ENCODE measurements at places on chromosomes 2 and 18.
A peak's percentile ranks its signal among the peaks of the same experiment; 100 is the strongest.

GRCh38 chr18:3679241-3679640 lies 229.3 kb downstream of the TGIF1 start:
- DNase-seq: no peak

DNA sequence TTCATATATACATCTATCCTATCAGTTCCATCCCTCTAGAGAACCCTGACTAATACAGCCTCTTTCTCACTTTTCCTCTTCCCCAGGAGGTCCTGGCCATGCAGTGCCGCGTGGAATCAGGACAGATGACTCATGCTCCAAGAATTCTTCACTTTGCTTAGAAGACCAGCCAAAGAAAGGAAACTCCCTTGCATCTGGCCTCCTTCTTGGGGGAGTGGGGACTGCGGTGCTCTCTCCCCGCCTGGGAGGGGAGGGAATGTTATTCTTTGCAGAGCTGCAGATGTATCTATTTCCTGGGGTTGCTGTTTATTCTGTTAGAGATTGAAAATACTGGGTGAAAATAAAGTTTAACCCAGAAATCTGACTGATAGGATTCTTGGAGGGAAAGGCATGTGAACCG lies 111.5 kb upstream of the SH3BP4 start:
- peak; percentile 59 for DNase-seq

DNA sequence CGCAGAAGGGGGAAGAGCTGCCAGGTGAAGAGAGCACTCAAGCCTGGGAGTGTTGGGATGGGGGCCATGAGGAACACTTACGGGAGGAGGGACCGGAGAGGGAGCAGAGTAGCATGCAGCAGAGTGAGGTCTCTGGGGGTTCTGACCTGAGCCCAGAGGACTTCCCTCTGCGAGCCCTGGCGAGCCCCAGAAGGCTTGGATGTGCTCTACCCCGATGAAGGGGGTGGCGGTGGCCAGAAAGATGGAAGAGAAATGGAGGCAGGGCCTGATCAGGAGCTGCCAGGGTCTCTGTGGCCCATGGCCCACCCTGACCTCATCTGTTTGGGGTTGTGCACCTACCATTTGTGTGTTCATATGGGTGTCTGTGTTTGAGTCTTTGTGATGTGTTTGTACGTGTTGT lies 42.0 kb downstream of the CROCC2 start:
- DNase-seq: no peak

DNA sequence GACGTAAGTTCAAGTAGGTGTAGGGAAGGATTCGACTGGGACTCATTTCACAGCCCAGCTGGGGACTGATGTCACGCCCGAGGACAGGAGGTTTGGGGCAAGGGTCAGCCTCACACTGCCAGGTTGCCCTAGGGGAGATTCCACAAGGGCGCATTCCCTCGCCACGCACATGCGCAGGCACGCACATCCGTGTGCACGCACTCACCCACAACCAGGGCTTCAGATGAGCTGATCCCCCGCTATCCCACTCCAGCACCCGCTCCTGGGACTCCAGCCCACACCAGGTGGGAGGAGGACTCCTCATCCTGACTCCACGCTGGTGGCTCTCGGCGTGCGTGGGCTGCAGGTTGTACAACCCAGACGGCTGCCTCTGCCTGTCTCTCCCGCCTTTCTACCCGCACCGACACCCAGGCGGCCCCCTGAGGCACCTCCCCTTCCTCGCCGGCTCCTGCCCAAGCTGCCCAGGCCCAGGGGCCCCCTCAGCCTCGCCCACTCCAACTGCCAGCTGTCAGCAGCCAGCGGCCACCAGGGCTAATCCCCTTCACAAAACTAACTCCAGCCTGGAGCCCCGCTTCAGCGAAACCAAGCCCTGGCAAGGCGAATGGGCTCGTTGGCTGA lies 47.8 kb upstream of the FOSL2 start:
- DNase-seq: peak; percentile 34

- no peak for DNase-seq
Measured at GRCh38 chr2:125313806-125314205, 1288.7 kb downstream of the CNTNAP5 start.

- peak; percentile 96 for DNase-seq
Measured at GRCh38 chr2:174248187-174248997, at the start of gene OLA1. Gene OLA1, minus strand, starts transcription at chr2:174248532. Its CDS starts 1,717 bp downstream, at chr2:174246815.
